Body of pancreas (tissue), 4 donors: ENCODE measurements at places on chromosomes 3 and 15. TPM values are rescaled to one million over a fixed set of nuclear protein-coding genes. Genes with fewer than 3 reads are reported as not detected.

- DNase-seq, result no peak
These were observed 46.1 kb downstream of the CACNA2D3 start for GRCh38 chr3:54168451-54168850.

DNA sequence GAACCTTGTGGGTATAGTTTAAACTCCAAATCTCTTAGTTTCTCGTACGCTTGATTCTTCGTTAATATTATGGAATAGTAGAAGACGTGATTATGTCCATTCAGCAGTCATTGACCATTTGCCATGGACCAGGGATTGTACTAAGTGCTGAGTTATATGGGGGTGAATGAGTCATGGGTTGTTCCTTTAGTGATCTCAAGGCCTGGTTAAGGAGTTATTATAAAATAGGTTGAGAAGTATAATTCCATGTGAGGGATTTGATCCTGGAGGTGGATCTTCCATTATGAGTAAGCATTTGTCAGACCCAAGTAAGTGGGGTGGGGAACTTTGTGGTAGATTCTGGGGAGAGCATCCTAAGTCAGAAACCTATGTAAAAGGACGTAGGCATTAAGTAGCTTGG is 15.4 kb downstream of the NR2C2 start:
- DNase-seq, result no peak

- DNase-seq, result no peak
These were observed 336.7 kb downstream of the LRTM1 start for GRCh38 chr3:54591157-54591556.

GRCh38 chr15:44698641-44699040 is 12.5 kb downstream of the PATL2 start:
- no peak for DNase-seq

GRCh38 chr3:189572249-189572648 is 58.9 kb upstream of the TP63 start:
- no peak for DNase-seq

DNA sequence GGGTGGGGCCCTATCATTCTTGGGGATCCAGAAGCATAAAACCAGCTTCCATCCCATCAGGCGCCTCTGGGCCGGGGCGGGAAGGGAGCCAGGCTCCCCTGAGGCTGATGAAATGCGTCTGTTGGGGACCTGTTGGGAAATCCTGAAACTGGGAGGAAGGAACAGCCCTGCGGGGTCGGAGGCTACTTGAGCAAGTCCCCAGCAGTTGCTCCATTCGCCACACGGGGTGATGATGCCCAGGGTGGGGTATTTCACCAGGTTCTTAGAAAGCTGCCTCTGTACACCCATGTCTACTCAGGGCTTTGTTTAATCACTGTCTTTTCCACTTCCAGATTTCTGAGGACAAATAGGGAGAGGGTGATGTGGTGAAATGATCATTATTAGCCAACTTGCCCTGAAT is 25.4 kb upstream of the TSEN2 start:
- DNase-seq, result no peak

DNA sequence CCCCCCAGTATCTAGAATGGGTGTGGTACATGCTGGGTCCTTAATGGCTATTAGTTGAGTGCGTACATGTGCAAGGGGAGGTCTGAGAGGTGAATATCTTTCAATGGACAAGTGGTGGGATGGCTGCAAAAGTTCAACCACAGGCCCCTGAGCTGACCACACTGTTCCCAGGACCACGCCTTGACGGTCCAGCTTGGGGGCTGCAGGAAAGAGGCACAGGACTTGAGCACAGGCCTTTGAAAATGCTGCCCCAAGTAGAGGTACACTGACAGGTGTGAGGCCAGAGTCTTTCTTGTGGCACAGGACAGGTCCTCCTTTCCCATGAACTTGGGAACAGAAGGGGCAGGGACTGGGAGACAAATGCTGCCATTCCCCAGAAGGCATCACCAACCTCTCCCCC is 24.0 kb downstream of the AMOTL2 start:
- no peak for DNase-seq

GRCh38 chr3:41482134-41482533 is 282.8 kb downstream of the CTNNB1 start:
- no peak for DNase-seq

DNA sequence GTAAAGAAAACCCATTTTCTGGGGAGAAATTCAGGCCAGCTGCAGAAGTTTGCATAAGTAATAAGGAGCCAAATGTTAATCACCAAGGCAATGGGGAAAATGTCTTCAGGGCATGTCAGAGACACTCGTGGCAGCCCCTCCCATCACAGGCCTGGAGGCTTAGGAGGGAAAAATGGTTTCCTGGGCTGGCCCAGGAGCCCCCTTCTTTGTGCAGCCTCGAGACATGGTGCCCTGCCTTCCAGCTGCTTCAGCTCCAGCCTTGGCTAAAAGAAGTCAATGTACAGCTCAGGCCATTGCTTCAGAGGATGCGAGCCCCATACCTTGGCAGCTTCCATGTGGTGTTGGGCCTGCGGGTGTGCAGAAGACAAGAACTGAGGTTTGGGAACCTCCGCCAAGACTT is 20.6 kb upstream of the TRIM59 start:
- DNase-seq, result no peak

DNA sequence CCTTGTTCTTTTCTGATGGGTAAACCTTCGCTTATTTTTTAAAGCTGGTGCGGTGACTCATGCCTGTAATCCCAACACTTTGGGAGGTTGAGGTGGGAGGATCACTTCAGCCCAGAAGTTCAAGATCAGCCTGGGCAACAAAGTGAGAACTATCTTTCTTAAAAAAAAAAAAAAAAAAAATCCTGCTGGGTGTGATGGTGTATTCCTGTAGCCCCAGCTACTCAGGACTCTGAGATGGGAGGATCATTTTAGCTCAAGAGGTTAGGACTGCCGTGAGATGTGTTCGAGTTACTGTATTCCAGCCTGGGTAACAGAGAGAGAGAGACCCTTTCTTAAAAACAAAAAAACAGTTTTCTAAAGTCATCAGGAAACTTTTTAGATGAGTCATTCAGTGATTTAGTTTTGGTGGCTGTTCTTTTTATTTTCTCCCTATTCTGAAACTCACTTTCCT is 37.7 kb downstream of the SLMAP start:
- DNase-seq, result no peak

GRCh38 chr3:138803006-138803653 is 31.6 kb downstream of the PIK3CB start:
- no peak for DNase-seq

CLDN18 gene
- total RNA-seq, result 10.1 TPM

SELENOT gene
- 20.2 TPM for total RNA-seq

ATP8B4 gene
- 6.6 TPM for total RNA-seq

HRH1 gene
- 0.78 TPM for total RNA-seq

ADCY5 gene
- 18.8 TPM for total RNA-seq

TPRA1 gene
- total RNA-seq, result 31.4 TPM

CCR3 gene
- not detected for total RNA-seq
